AG10803 (cell line): ENCODE measurements at places on chromosomes 3 and 15.
A peak's percentile ranks its signal among the peaks of the same experiment; 100 is the strongest.

- DNase-seq: peak; percentile 81
Observed at GRCh38 chr3:104437131-104437750, 929.5 kb upstream of the ALCAM start.

- no peak for DNase-seq
Observed at GRCh38 chr3:67302489-67302888, 304.4 kb downstream of the KBTBD8 start.

DNA sequence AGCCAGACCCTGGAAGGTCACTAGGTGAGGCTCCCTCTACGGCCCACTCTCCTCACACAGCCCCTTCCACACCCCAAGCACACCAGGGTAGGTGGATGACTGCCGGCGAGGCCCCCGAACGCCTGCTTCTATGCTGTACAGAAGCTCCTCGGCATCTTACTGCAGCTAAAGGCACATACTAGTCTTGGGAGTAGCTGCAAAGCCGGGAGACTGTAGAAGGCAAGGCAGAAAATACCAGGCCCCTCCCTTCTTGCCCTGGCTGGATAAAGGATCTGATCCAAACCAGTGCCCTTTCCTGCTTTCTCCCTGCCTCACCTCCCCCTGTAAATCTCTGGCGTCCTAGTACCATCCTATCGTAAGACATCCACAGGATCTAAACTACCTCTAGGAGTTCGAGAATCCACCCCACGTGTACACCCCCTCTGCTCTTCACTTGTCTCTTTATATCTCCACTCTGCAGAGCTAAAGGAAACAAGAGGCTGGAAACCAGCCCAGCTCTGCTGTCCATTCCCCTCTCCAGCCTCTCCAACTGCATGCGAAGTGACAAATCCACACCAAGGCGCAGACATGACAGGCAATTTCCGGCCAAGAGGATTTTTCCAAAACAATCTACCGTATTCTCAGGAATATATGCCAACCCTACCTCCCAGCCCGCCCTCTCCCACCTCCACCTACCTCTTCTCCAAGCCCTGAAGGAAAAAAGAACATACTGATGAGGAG lies 11.8 kb downstream of the TNK2 start:
- peak; percentile 84 for DNase-seq

DNA sequence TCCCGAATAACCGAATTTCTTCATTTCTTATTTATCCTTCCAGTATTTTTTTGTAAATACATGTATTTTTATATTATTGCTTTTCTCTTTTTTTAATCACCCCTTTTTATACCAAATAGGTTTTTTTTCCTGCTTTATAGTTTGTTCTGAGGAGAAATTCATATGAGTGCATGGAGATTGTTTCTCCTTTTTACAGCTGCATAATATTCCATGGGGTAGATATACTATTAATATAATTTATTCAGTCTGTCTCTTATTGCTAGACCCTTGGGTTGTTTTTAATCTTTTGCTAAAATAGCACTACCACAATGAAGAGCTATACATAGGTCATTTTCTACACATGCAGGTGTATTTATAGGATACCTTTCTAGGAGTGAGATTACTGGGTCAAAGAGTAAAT lies 3.5 kb upstream of the TMEM87A start:
- no peak for DNase-seq

DNA sequence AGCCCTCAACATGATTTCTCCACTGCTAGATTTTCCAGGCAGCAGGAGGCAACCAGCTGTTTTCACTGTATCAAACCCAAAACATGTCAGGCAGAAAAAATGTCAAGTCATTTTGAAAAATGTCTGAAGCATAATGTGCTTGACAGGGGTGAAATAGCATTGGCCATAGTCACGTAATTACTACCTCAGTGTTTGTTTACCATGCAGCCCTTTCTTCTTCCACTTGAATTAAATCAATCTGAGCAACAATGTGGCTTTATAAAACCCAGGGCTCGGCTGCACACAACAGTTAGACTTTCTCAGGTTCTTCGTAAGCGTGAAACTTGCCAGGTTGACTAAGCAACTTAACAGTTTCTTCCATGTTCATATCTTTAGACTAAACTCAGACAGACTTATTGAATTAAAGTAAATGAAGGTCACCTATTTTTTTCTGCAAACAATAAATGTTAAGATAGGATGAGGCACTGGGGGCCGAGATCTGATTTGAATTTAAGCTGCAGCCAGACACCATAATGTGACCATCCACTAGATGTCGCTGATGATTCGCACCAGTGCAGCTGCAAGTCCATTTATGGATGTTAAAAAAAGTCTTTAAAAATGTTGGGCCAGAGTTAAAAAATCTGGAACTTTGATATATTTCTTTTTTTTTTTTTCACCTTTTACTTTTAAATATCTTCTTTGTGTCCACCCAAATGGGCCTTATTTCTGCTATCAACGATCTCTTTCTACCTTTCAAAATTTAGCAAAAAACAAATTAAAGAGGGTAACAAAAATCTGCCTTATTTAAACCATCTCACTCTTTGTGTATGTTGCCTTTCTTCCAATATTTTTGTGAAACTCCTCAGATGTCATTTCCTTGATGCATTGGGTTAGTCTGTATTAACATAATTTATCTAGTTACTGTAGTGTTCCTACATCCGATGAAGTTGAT lies 305.9 kb downstream of the CACNA2D3 start:
- DNase-seq: peak; percentile 85

GRCh38 chr3:69389520-69390248 lies 3.8 kb upstream of the FRMD4B start:
- DNase-seq: no peak

GRCh38 chr15:80098341-80098740 lies 38.9 kb downstream of the ZFAND6 start:
- no peak for DNase-seq

GRCh38 chr3:146772211-146772743 lies 167.1 kb upstream of the PLSCR5 start:
- no peak for DNase-seq

GRCh38 chr3:161171113-161171512 lies 50.0 kb upstream of the NMD3 start:
- DNase-seq: peak; percentile 84

DNA sequence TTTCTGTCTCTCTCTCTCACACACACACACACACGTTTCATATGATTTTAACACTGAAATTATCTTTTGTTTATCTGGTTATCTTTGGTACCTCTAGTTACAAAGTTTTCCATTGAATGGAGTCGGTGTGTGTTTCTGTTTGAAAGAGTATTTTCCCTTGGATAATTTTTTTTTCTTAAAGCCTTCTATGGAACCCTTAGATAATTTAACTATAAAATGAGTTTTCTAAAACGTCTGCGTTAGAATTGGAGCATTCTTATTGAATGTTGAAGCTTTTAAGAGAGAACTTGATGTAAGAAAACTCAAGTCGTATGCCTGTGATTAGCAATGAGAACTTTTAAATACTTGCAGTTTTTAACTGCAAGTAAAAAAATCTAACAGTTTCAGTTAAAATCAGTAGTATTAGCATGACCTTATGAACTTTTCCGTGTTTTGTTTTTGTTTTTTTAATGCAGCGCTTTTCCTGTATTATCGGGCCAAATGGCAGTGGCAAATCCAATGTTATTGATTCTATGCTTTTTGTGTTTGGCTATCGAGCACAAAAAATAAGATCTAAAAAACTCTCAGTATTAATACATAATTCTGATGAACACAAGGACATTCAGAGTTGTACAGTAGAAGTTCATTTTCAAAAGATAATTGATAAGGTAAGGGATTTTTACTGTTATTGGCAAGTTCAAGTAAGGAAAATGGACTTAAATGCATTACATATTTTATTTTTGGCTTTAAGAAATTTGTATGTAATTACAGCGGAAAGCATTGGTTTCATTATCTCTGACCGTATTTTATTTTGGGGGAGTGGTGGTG lies 3.0 kb downstream of the SMC4 start:
- DNase-seq: no peak

- peak; percentile 96 for DNase-seq
Observed at GRCh38 chr3:45547764-45548680, 46.5 kb upstream of the LIMD1 start.

- DNase-seq: no peak
Observed at GRCh38 chr3:125055331-125055912, 375 bp downstream of the HEG1 start.

- no peak for DNase-seq
Observed at GRCh38 chr15:90459368-90459767, 70.4 kb upstream of the CRTC3 start.

GRCh38 chr3:108475220-108475782 lies 35.1 kb downstream of the MYH15 start:
- no peak for DNase-seq

- DNase-seq: no peak
Observed at GRCh38 chr15:62053439-62054085, 6.7 kb downstream of the VPS13C start.

- no peak for DNase-seq
Observed at GRCh38 chr3:47343471-47343971, 37.3 kb upstream of the PTPN23 start.

- DNase-seq: no peak
Observed at GRCh38 chr3:77590191-77590590, 550.3 kb downstream of the ROBO2 start.
